ENCODE measurements at places on chromosomes 6 and 20.

- DNase-seq = no peak
Measured at GRCh38 chr6:81589465-81590313, 162.8 kb downstream of the TENT5A start.

DNA sequence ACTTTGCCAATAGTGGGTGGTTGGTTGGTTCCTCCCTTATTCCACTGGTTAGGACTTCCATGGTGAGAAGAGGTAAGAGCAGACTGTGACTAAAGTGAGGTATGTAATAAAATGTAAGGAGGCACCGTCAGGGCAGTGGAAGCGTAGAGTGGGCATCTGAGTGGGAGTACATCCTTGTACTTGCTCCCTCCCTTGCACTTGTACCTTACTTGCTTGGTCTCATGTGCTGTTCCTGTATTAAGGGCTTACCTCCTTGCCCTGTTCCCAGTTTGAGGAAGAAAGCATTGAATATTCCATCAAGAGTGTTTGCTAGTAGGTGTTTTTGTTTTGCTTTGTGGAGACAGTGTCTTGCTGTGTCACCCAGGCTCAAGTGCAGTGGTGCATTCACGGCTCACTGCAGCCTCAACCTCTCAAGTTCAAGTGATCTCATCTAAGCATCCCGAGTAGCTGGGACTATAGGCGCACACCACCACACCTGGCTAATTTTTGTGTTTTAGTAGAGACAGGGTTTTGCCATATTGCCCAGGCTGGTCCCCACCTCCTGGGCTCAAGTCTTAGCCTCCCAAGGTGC, 25.5 kb downstream of the AMD1 start:
- no peak for DNase-seq

- DNase-seq = no peak
Measured at GRCh38 chr6:134372603-134373281, 54.8 kb upstream of the SGK1 start.

- no peak for DNase-seq
Measured at GRCh38 chr6:129331450-129332138, 378.4 kb downstream of the ARHGAP18 start.

DNA sequence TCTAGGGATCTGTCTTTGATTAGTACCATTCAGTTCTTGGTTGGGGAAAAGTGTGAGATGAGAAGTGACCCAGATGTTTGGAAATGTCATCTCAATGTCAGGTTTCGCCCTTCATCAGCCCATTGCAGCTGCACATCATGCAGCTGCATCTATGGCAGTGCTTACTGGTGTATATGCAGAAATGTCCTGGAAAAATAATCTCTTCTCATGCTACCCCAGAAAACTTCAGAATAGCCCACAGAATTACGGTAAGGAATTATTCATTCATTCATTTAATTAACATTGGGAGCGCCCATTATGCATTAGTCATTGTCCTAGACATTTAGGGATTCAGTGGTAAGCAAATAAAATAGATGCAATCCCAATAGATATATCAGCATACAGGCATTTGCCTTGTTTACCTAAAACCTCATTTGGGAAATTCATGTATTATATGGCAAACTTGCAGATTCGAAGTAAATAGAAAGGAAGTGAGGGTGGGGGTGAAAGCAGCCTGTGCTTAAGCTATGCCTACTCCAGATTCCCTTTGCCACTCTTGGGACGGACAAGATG, 89.2 kb downstream of the PDE7B start:
- no peak for DNase-seq

DNA sequence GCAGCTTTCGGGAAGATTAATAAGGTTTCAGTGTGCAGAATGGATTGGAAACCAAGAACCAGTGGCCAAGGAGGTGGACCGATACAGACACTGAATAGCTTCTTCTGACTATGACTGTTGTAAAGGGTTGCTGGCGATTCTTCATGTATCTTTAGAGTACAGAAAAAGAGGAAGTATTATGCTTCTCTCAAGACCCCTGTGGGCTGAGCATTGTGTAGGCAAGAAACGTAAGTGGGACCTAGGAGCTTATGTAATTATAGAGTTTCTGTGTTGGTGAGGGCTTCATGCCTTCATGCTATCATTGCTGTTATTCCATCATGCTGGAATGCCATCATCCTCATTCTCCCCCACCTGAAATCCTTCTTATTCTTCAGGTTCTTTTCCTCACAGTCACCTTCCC, 105.4 kb upstream of the AKIRIN2 start:
- no peak for DNase-seq

GRCh38 chr20:33679758-33680485, 5.7 kb upstream of the NECAB3 start:
- no peak for DNase-seq

- no peak for DNase-seq
Measured at GRCh38 chr6:36067374-36068011, 39.9 kb downstream of the MAPK14 start.

- no peak for DNase-seq
Measured at GRCh38 chr6:48859562-48860123, 603.4 kb downstream of the MMUT start.

DNA sequence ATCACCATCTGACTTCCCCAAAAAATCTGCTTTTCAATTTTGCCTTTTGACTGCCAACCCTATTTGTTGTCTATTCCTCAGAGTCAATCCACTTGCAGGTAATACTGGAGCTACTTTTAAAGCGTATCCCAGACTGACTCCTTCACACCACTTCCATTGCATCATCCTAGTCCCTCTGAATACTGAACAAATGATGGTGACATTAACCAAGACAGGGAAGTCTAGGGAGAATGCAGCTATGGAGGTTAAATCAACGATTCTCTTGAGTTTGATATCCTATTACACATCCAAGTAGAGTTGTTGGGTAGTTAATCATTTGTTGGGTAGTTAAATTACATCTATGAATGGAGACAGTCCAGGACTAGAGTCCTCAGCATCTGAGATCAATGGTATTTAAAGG, 2.0 kb downstream of the OGFRL1 start:
- no peak for DNase-seq

DNA sequence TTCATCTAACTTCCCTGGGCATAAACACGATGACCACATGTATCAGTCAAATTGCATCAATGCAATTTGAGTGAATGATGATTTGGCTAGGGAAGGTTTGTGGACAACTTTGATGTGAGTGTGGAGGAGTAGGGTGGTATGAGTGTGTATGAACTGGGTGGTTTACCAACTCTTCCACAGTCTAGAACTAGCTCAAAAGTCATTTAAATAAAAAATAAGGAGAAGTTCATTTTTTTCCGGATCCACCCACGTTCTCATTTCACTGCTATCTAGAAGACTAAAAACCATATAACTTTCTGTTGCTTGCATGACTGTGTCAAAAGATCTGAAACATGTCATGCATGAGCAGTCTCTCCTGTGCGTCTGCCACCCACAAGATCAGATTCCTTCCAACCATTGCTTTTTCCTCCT, 23.6 kb downstream of the SLC35D3 start:
- DNase-seq = no peak

- no peak for DNase-seq
Measured at GRCh38 chr6:105331927-105332326, 71.0 kb downstream of the PREP start.

DNA sequence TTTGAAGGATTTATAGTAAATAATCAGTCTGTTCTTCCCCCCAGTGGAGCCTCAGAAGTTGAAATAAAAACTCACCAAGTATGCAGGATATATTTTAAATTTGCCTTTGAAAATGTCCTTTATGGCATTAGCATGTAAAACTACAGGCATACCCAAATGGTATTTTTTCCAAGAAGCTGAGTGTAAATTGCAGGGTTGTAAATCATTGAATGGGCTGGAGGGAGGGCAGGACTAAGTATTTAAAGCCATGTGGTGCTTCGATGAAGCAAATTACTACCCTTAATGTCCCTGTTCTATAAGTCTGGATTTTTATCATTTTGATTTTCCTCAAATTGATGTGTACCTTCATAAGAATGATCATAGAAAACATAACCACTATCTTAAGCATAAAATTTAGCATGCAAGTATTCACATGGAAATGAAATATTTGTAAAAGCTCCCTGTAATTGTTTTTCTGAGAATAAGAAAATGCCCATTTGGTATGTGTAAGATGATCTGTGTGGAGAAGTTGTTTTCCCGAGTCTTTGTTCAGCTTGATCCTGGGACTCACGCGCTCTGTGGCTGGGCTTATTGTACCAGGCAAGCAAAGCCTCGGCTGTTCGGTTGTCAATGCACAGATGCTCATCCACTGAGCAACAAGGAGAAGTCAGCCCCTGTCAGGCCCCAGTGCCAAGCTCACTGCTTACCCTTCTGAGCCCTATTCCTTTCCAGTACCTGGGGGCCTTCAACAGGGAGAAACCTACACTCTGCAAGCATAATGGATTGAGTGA, 66.7 kb downstream of the CD164 start:
- no peak for DNase-seq

GRCh38 chr6:135850882-135851281, 619 bp upstream of the PDE7B start:
- DNase-seq = no peak

DNA sequence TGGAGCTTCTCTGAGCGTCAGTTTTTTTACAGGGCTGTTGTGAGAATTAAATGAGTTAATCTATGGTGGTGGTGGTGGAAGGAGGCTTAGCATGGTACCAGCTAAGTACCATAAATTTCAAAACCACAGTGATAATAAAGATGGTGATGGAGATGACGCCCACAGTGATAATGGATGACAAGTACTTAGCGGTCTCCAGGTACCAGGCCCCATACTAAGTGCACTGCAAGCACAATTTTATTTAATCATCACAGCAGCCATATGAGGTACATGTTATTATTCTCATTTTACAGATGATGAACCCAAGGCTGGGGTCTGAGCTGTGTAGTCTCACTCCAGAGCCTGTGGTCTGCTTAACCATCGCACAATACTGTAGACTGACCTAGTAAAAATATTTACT, 75.1 kb downstream of the PAX1 start:
- no peak for DNase-seq

- no peak for DNase-seq
Measured at GRCh38 chr20:43565758-43566104, 6.9 kb downstream of the SGK2 start.

DNA sequence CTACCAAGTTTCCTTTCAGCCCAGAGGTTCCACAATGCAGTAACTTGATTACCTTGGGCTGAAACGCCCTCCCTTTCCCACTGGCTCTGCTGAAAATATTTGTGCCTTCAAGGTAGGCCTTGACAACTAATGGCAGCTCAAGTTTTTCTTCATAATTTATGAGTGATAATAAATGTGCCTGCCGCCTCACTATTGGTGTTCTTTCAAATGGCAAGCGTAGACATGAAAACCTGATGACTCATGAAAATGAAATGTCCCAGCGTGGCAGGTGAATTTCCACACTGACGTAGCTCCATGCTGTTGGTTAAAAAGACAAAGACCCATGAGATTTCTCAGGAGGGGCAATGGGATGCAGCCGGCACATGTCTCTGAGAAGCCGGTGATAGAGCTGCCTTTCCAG, 107.2 kb upstream of the GGTLC1 start:
- no peak for DNase-seq

DNA sequence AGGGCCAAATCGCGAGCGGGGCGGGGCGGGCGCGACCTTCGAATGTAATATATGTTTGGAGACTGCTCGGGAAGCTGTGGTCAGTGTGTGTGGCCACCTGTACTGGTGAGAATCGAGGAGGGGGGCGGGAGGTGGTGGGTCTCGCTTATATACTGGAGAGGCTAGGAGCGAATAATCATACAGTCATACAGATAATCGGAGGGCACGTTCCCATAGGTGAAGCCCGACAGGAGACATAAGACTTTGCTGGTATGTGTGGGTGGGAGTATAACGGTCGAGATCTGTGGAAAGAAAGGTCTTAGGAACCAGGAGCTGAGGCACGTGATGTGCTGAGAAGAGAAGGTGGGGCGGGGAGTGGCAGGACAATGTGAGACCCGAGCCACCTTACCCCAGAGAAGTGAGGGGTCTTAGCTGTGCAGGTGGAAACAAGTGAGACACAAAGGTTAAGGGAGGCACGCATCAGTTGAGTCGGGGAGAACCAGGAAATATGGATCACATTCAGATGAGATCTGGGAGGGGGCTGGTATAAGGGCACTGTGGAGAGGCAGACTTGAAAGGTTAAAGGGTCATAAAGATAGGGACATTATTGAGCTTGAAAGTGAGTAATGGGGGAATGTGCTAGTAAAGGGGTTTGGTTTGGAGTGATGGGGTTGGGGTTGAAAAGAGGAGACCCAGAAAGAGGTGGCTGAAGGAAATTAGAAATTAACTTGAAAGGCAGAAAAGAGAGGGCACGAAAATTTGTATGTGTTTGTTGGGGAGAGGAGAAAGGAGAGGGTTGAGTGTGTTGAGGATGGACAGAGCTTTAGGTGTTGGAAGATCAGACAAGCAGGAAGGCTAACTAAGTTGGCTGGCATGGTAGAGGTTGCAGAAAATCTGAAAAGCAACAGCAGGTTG, 589 bp downstream of the RNF5 start:
- DNase-seq = no peak

GRCh38 chr6:155186052-155186658, 77.7 kb upstream of the CLDN20 start:
- no peak for DNase-seq

GRCh38 chr6:20400456-20401204, 1.0 kb upstream of the E2F3 start:
- DNase-seq = no peak

- no peak for DNase-seq
Measured at GRCh38 chr20:41587523-41587922, 30.7 kb downstream of the CHD6 start.

DNA sequence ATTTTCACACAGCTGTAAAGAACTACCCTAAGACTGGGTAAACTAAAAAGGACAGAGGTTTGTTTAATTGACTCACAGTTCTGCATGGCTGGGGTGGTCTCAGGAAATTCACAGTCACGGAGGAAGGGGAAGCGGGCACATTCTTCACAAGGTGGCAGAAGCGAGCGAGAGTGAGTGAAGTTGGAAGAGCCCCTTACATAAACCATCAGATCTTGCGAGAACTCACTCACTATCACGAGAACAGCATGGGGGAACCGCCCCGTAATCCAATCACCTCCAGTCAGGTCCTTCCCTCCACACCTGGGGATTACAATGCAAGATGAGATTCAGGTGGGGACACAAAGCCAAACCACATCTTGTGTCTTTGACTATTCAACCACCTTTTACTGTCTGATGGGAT, 700.5 kb downstream of the TENT5A start:
- DNase-seq = no peak

GRCh38 chr20:14829906-14830305, 492.5 kb upstream of the FLRT3 start:
- DNase-seq = no peak

- DNase-seq = no peak
Measured at GRCh38 chr6:40039042-40039441, 104.8 kb upstream of the MOCS1 start.

DNA sequence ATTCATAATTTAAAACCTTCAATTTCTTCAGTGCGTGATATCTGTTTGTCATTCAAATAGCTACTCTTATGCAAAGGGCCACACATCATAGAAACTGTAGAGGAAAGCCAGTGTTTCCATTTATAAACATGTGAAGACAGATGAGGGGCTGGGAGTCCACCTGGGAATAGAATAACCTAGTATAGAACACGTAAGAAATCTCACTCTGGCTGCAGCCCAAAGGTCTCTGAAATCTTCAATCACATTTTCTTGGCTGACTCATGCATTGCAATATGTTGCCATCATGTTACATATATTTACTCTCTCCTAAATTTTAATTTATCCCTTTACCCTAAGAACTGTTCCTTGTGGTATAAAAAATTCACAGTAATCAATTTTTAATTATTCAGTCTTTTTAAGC, 123.2 kb downstream of the ELOVL4 start:
- no peak for DNase-seq
